ENCODE measurements at places on chromosomes 1 and 21. TPM values are rescaled to one million over a fixed set of nuclear protein-coding genes. Genes with fewer than 3 reads are reported as not detected.

CTPS1 gene
- total RNA-seq, result 74.9 TPM

PPFIA4 gene
- 4.5 TPM for total RNA-seq

GRCh38 chr1:157132616-157133167 is 5.5 kb downstream of the ETV3 start:
- no peak overlapping the region for H3K27ac ChIP-seq
- peaks cover 52% of the 10 kb centered on the region for H3K4me1 ChIP-seq
- H3K4me3 ChIP-seq, result no peak overlapping the region
- no peaks in the 10 kb centered on the region for H3K27me3 ChIP-seq
- no peak for DNase-seq
- H3K36me3 ChIP-seq, result peaks cover 55% of the 10 kb centered on the region

DNA sequence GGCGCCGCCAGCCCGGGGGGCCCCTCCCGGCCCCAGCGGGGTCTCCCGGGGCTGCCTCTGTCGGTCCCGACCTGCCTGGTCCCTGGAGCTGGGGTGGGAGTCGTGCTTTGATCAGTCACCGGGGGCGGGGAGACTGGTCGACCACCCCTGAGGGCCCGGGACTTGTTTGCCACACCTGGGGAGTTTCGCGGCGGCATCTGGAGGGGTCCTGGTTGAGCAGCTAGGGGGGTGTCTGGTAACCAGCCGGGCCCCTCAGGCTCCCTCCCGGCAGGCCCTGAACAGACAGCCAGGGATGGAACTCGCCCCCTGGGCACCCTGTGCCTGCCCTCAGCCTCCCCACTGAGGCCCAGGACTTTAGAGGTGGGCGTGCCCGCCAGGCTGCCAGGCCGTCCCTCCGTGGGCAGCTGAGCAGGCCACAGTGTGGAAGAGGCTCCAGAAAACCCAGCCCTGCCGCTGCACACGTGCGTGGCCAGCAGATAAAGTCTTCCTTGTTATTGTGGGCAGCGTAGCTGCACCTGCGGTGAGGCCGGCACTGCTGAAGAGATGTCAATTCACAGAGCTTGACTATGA is 13.3 kb upstream of the SAMD11 start:
- H3K36me3 ChIP-seq, result no peaks in the 10 kb centered on the region
- DNase-seq, result peak; percentile 3
- no peak overlapping the region for H3K4me3 ChIP-seq

Measured in activated naive CD4-positive, alpha-beta T cell treated with anti-CD3 and anti-CD28 coated beads for 36 hours (primary cell).